NCI-H1092 (cell line): ENCODE measurements at places on chromosomes 12 and 14.

GRCh38 chr14:77240336-77240915, 30.6 kb downstream of the NGB start:
- DNase-seq: no peak

GRCh38 chr12:92107094-92107493, 38.6 kb downstream of the BTG1 start:
- no peak for DNase-seq

DNA sequence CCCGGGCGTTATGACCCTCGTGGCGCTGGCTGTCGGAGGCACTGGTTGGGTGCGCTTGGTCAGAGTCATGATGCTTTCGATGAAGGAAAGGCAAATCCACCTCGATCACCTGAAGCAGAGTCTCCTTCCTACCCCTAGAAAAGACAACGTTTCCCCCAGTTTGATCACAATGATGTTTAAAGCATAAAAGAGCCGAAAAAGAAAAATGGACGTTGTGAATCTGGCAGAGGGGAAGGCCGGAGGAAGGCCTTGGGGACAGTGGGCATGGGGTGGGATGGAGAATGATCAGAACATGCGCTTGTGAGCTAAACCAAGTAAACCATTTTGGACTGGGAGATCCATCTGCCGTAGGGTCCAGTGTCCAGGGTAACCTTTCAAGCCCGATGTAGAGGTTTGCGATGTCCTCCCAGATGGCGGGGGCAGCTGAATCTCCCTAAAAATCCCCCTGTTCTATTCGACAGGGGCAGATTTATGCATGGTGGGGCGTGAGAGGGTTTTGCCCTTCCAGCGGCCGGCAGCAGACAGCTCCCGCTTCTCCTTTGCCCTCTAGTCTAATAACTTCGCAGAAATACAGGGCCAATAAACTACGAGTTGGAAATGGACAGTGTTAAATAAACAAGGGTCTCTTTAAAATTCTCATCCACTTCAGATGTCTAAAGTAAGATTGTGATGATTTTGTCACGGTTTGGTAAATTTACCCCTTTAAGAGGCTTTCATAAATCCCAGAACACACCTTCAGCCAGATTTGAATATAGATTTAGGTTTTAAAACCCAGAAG, 2.3 kb upstream of the OTX2 start:
- DNase-seq: no peak

DNA sequence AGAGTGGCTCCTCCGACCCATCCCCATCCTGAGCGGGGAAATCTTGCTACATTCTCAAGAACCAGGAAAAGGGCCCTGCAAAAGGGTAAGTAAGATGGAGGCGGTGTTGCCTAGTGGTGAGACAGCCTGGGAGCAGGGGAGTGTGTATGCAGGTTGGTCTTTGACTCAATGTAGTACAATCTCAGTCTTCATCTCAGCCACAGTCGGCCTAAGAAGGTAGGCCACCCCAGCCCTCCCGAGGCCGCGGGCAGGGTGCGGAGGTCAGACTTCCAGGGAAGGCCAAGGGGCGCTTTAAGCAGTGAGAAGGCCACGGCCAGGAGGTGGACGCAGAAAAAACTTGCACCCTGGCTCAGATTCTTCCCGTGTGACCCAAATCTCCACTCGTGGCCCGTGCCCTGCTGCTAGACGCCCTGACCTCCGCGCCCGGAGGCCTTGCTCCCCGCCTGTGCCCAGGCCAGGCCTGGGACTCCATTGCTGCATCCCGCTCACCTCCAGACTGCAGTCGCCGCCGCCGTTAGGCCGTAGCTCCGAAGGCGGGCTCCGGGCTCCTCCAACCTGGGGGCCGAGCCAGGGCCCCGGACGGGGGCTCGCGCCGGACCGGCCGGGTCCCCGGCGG, 435 bp downstream of the FOXM1 start:
- no peak for DNase-seq

DNA sequence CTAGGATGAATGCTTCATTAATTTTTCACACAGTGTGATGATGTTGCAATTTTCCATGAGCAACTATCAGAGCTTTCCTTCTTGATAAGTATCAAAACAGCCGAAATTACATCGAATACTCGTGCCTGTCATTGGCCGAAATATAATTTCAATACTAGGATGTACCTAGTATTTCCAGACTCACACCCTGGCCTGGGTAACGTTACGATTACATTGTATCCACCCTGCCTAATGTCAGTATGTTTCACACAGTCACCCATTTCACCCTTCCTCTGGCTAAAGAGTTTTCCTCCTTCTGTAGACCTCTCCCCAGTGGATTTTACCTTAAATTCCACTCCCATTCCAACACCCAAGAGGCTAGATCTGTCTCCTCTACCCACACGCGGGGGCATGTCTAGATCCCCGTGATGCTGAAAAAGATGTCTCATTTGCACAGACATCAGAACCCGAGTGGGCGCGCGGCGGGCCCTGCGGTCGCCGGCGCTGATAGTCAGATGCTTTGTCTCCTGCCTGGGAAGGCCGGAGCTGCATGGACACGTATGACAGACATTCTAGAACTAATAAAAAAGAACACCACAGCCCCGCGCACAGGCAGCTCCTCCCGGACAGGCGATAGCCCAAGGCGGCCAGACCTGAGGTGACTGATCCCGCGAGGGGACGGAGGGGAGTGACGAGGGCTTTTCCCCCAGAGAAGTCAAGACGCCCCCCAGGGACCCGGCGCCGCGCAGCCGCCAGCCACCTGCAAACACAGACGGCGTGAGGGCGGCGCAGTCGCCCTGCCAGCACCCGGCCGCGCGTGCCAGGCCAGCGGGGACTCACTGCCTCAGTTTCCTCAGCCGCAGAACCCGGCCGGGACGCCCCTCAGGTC, 723 bp downstream of the KIF21A start:
- DNase-seq: peak; percentile 55

GRCh38 chr12:65585648-65586602, 238.4 kb upstream of the HMGA2 start:
- DNase-seq: no peak
